ENCODE measurements at places on chromosomes 16 and 17. TPM values are rescaled to one million over a fixed set of nuclear protein-coding genes. Genes with fewer than 3 reads are reported as not detected.

DNAH17 gene
- polyA plus RNA-seq = 1.5 TPM

SNTB2 gene
- 3.0 TPM for polyA plus RNA-seq

NKD1 gene
- 0.36 TPM for polyA plus RNA-seq

TPSD1 gene
- not detected for polyA plus RNA-seq

RAC3 gene
- polyA plus RNA-seq = not detected

TBC1D3C gene
- not detected for polyA plus RNA-seq

MPP2 gene
- polyA plus RNA-seq = 2.2 TPM

RHBDL1 gene
- polyA plus RNA-seq = not detected

All from naive thymus-derived CD4-positive, alpha-beta T cell (primary cell).